Dermis blood vessel endothelial cell (primary cell): ENCODE measurements at places on chromosomes 5 and 9. TPM values are rescaled to one million over a fixed set of nuclear protein-coding genes. Genes with fewer than 3 reads are reported as not detected.

ACER2 gene
- total RNA-seq: 10.7 and 15.7 TPM in 2 replicates

FAM221B gene
- total RNA-seq: not detected in 2 replicates

SCGB3A2 gene
- total RNA-seq: not detected in 2 replicates

FEM1C gene
- total RNA-seq: 15.0 and 19.3 TPM in 2 replicates

PCDHGA4 gene
- total RNA-seq: 2.2 and 3.4 TPM in 2 replicates

PIP5K1B gene
- total RNA-seq: 0.05 TPM in 1 of 2 replicates, not detected in the other

TNFSF8 gene
- total RNA-seq: not detected in 2 replicates

DNA sequence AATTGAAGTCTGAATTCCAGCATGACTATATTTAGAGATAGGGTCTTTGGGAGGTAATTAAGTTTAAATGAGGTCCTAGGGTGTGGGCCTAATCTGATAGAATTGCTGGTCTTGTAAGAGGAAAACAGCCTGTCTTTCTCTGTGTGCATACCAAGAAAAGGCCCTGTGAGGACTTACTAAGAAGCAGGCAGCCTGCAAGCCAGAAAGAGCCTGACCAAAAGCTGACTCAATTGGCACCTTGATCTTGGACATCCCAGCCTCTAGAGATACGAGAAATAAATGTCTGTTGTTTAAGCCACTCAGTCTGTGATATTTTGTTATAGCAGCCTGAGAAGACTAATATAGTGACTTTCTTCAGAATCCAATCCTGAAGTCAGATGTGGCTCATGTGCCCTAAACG lies 14.6 kb downstream of the ARL14EPL start:
- DNase-seq: no peak

DNA sequence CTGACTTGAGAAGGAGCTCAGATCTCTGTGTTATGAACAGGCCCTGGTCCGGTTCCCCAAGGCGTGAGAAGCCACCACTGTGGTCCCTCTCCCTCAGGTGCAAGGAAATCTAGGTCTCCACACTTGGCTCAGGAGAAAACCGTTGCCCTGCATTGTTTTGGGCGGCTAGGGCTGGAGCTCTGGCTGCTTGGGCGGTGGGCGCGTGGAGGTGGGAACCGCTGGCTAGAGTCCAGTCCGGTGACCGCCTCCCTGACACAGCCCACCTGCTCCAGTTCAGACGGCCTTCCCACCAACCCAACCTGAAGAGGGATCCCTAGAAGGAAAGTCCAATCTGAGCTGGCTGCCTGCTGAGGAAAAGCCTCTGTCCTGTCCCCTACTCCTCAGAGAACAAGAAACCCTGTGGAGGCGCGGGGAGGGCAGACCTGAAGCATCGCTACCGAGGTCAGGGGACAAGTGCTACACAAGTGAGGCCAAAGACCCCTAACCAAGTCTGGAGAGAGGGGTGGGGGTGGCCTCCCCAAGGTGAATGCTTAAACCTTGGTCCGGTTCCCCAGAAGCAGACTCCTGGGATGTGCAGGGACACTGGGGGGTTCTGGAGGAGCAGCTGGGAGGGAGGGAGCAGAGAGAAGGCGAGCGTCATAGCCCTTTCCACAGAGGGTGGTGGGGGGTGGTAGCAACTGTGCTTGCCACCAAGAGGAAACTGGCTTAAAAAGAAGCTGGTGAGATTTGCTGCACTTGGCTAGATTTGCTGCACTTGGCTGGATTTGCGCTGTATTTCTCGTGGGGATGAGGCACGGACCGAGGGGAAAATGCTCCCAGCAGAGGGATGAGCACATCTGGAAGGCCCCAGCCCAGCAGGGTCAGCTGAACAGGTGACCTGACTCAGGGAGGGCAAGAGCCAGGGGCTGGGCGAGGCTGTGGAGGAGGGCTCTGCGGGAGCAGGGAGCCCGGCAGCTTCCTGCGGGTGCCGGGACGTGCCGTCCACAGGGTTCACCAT lies 65.2 kb downstream of the RAPGEF1 start:
- DNase-seq: no peak

DNA sequence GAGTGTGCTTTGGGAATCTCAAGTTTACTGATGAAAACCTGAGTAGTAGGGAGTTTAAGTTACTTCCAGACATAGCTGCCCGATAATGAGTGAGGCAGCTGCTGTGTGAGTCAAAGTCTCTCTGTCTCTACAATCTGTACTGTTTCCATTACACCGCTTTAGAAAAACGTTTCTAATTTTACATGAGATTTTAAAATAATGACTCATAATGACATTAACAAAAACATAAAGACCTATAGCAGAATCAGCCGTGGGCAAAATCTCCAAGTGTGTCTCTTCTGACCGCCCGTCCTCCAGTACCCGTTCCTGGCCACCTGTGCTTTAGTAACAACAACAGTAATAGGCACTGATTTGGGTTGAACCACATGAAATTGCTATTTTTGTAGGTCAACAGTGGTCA lies 69.6 kb upstream of the PRRC1 start:
- DNase-seq: no peak

DNA sequence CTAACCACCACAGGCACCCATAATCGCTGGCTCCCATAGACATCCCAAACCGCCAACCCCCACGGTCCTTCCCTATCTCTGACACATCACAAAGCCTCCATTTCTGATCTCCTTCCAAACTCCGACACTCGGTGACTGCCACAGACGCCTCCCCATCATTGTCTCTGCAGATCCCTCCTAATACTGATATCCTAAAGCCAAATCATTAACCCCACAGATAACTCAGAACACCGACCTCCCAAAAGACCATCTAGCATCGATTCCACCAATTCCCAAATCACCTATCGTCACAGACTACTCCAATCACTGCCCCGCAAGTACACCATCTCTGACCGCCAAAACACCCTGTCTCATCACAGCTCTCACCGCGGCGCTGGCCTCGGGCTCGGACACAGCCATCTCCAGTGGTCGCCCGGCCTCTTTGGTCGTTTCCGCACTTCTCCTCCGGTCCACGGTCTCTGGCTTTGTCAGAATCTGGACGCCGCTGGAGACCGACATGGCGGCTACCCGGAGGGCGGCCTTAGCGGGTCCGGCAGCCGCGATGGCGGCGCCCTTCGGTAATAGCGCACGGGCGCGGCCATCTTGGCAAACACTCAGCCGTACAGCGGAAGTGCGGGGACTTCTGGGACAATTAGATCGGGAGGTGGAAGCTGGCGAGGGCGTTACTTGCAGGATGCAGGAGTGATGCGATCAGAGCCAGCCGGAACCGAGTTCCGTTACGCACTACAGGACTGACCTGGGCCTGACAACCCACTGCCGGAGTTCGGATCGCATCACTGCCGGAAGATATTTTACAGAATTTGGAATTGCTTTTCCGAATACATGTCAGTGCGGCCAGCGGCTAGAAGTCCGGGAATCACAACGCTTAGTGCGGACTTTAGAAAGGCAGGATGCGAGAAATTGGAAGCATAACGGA lies at the start of gene ZFP37:
Gene ZFP37, minus strand, starts transcription at position 534 of the 916 bp plus-strand sequence. Its CDS starts 36 bp downstream, at position 498.
- peak; percentile 97 for DNase-seq

DNA sequence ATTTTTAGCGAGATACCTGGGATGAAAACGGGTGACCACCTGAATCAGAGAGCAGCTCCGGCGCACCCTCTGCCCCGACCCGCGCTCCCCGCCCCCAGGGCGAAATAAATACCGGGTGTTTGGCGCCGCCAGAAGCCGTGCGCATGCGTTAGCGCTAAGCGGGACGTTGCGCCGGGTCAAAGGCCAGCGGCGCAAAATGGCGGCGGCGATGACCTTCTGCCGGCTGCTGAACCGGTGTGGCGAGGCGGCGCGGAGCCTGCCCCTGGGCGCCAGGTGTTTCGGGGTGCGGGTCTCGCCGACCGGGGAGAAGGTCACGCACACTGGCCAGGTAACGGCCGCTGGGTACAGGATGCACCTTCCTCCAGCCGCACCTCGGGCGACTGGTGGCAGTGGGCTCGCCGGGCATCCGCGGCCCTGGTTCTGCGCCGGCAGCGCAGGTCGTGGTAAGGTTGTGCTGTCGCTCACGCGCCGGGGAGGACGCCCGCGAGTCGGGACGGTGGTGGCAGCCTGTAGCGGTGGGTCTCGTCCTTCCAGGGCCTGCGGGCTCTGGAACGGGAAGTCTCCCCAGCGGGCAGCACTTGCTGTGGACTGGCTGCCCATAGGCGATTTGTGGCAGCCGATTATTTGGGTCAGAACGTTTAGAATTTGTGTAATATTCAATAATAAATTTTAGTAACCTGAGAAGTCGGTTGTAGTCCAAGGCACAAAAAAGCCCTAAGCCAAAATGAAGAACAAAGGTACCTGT lies at the start of gene NDUFS6:
Gene NDUFS6, plus strand, starts transcription at position 186 of the 745 bp plus-strand sequence. Its CDS starts 11 bp downstream, at position 197.
- DNase-seq: peak; percentile 84

- DNase-seq: no peak
These were observed 10.5 kb upstream of the TXN start for GRCh38 chr9:110266795-110267194.

DNA sequence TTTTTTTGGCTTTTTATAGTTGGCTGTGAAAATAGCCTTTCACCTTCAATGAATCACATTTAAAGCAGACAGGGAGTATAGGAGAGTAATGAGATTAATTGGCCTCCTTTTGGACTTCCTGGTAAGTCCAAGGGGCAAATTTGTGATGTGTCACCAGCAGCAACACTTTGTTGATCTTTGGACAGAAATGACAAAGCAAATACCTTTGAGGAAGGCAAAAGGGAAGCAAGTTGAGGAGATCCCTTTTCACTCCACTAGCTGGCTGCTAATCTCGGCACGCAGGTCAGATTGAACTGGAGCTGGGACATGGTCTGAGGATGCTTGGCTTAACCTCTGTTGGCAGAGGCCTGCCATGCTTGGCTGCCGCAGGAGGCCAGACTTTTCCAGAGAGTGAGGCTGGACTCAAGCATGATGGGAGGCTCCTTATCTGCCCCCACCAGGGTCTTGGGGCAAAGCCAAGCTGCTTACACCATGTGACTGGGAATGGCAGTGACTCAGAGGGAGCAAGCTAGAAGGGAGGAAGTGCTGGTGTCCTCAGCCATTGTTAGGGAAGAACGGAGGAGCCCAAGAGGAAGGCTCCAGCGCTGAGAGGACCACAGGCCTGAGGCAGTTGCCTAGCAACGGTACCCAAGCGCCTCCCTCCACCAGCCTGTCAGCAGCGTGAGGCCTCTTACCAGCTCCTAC lies 174.5 kb upstream of the MAP1B start:
- peak; percentile 89 for DNase-seq

DNA sequence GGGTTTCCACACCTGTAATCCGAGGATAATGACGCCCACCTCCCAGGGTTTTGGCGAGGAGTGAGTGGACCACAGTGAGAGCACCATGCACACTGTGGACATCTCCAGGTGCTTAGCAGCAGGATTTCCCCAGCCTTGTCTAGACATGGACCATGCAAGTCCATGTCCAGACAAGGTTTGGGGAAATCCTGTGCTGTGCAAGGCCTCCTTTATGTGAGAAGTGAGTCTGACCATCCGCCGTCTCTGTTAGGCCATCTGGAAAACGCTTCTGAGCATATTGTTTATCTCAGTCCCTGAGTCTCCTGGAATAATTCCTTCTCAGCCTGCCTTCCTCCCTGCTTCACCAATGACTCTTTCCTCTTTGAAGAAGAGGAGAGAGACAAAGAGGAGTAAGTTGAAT lies 26.2 kb upstream of the TNFAIP8 start:
- DNase-seq: no peak

- peak; percentile 45 for DNase-seq
These were observed 2.3 kb downstream of the UHRF2 start for GRCh38 chr9:6415266-6415665.

- DNase-seq: no peak
These were observed 46.5 kb upstream of the CEMIP2 start for GRCh38 chr9:71814815-71815214.

DNA sequence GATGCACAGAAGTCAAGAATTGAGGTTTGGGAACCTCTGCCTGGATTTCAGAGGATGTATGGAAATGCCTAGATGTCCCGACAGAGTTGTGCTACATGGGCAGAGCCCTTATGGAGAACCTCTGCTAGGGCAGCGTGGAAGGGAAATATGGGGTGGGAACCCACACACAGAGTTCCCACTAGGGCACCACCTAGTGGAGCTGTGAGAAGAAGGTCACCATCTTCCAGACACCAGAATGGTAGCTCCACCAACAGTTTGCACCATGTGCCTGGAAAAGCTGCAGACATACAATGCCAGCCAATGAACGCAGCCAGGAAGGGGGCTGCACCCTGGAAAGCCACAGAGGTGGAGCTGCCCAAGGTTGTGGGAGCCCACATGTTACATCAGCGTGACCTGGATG lies 104.5 kb downstream of the STK32A start:
- peak; percentile 8 for DNase-seq

- no peak for DNase-seq
These were observed 25.7 kb upstream of the INSYN2B start for GRCh38 chr5:170006021-170006420.
